ENCODE measurements at places on chromosomes 13 and 19. TPM values are rescaled to one million over a fixed set of nuclear protein-coding genes. Genes with fewer than 3 reads are reported as not detected.

Gene PGLYRP1
- total RNA-seq, result 3.2 TPM

Gene DAND5
- not detected for total RNA-seq

Gene CPB2
- not detected for total RNA-seq

Gene SHISA7
- total RNA-seq, result 9.0 TPM

Gene PRR22
- 1.0 TPM for total RNA-seq

All from sciatic nerve (tissue), 2 donors.